ENCODE measurements at places on chromosomes 4 and X.
A peak's percentile ranks its signal among the peaks of the same experiment; 100 is the strongest.

- no peak for DNase-seq
Observed at GRCh38 chr4:53717064-53717549, 125.8 kb upstream of the LNX1 start.

GRCh38 chr4:112931001-112931400, 118.5 kb upstream of the ANK2 start:
- no peak for DNase-seq

- no peak for DNase-seq
Observed at GRCh38 chrX:128504496-128504895, 452.3 kb upstream of the ACTRT1 start.

DNA sequence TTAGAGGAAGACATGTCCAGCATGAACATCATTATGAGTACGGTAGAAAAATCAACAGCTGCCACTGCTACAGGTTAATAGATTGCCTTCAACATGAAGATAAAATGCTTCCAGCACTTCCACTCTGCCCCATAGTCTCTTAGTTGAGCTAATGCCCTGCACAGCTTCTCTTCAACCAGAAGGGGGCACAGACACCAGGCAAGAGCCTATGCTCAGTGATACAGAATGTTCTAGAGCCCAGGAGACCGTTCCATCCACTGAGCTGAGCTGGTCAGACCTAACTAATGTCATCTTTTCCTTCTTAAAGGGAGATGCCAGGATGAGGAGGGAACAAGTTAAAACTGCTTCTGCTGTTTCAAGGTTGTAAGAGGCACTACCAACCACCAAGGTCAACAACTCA, 42.2 kb downstream of the SMIM10L2A start:
- DNase-seq: peak; percentile 11

- peak; percentile 20 for DNase-seq
Observed at GRCh38 chrX:40877887-40878286, 142.5 kb upstream of the MED14 start.

DNA sequence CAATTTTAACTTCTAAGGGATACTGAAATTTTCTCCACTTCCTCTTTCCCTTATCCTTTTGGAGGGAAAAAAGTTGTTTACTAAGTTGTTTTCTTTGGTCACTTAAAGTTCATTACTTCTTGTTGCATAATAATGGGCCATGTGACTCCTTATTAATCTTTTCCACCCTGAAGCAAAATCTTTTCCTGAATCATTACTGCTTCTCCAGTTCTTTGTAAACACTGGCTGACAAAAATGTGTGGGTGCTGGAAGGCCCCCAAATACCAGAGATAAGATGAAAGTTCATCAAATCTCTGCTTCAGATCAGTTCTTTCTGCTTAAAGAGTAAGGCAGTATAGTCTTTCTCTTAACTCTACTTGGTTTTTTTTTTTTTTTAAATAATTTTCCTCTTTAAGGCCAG, 108.9 kb upstream of the NHS start:
- no peak for DNase-seq

GRCh38 chrX:108090491-108091263, 665 bp downstream of the PSMD10 start:
- DNase-seq: no peak

GRCh38 chrX:46624090-46624786, 50.7 kb downstream of the CHST7 start:
- no peak for DNase-seq

DNA sequence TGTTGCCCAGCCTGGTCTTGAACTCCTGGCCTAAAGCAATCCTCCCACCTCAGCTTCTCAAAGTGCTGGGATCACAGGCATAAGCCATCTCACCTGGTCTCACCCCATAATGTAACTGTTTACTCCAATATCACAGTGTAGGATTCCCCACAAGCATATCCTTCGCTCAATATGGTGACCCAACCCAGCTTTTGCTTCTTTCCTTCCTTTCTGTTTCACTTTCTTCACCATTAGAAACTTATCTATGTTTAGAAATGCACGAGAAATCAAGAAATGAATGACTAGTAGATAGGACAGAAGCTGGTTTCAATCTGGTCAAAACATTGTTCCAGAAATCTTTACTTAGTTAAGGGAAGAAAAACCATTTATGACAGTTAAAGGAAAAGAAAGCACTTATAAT, 18.9 kb downstream of the TSPAN5 start:
- DNase-seq: peak; percentile 81

GRCh38 chr4:122665161-122665929, 44.5 kb upstream of the IL21 start:
- DNase-seq: no peak

GRCh38 chr4:59608466-59608865, 1591.7 kb upstream of the ADGRL3 start:
- DNase-seq: no peak

GRCh38 chr4:7820031-7820818, 119.4 kb downstream of the AFAP1 start:
- DNase-seq: no peak

DNA sequence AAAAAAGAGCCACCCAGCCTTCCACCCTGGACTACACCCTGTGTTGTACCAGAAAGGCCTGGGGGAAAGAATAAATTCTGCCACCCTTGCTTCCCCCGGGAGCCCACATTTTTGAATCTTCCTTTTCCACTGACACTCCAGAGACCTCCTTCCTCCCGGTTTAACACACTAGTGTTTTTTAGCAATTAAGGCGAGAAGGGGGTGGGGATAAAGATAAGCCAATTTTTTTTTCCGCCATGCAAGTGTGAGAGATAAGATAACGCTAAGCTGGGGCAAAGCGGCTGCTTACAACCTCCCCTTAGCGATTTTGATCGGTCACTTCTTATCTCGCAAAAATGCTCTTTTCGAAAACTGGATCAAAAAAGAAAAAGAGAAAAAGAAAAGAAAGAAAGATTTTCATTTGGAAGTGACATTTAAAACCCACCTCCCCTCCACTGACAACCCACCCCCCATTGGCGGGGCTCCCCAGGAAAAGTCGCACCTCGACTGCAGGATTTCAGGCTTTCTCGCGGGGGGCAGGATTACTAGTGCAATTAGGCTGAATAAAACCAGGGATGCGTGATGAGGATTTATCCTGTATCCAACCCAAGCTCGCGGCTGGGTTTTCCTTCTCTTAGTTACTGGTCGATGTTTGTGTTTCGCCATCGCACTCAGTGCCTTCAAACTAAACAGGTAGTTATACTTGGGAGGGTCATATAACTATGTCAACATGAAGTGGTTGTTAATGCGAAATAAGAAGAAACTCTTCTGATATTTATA, 6.0 kb upstream of the BCOR start:
- no peak for DNase-seq

DNA sequence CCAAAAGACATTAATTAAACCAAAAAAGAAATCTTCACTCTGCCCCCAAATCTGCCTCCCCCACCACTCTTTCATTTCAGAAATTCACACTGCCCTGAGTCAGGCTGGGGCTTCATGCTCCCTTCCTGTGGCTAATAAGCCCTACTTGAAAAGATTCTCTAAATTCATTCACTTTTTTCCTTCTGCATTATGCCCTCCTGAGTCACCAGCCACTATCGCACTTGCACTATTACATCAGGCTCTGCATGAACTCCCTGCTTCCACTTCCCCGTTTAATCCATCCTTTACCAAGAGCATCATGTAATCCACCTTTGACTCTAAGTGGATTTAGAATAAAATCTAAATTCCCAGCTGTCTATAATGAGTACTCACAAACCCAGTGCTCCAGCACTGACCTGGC, 295.4 kb upstream of the KLF3 start:
- no peak for DNase-seq

- DNase-seq: no peak
Observed at GRCh38 chr4:169079942-169080827, 70.1 kb upstream of the CBR4 start.

DNA sequence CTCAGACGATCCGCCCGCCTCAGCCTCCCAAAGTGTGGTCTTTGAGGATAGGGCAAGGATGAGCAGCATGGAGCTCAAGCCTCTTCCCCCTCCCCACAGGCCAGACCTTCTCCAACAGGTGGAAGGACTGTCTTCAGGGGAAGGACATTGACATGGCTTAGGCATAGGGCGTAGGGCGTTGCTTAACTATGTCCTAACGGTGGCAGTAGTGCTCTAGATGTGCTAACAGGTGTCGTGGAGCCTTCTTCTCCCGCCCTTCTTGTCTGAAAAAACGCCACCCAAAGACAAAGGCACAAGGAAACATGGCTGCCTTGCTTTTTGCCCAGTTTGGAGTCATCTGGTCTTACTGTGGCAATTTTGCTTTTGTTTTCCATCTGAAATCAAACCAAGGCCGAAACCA, 219.8 kb downstream of the OR13H1 start:
- DNase-seq: peak; percentile 89

DNA sequence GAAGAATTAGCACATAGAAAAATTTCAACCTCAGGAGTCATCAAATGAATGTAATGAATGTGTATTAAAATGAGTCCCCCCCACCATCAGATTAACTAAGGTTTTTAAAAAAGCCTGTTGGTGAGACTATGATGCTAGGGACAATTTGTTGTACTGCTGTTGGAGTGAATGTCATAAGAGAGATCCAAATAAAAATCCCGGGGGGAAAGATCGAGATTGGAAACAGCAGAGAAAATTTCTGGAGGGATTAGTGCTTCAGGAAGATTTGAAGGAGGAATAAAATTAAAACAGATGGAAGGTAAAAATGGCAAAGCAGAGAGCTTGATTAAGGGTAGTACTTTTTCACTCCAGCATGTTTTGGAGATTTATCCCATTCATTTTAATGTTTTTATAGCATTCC, 25.9 kb upstream of the SFRP2 start:
- no peak for DNase-seq

DNA sequence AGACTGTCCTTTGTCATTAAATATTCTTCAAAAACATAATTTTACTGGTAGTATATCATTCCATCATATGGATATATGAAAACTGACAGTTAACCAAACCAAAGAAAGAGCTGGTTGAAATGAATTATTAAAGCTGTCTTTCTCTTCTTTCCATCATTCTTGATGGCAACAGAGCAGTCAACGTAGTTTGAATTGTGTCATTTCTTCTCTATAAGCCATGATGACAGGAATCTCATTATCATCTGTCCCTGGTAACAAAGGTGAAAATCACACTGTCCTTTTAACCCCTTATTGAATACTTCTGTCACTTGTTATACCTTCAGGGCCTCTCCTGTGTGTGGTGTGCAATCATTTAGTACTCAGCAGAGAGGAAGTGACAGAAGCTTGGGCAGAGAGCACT, 197.0 kb upstream of the SLITRK2 start:
- no peak for DNase-seq

GRCh38 chr4:68651932-68652331, 18.5 kb downstream of the UGT2B15 start:
- DNase-seq: no peak

DNA sequence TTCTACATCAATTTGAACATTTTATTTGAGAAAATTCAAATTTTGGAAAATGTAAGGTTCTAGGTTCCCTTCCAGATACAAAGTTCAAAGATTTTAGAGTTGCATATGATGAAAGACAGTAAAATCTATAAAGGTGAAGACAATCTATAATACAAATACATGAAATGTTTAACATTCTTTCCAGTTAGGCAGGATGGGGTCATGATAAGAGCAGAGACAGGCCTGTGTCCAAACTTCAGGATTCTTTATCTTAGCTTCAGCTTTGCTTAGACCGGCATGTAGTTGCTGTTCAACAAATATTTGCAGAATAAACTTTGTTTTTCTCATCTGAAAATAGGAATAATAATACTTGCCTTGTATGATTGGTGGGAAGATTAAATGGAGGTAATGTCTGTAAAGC, 4.5 kb upstream of the RPS6KA3 start:
- no peak for DNase-seq

Measured in MM.1S (cell line).